SK-N-SH (cell line): ENCODE measurements at places on chromosomes 4 and X. TPM values are rescaled to one million over a fixed set of nuclear protein-coding genes. Genes with fewer than 3 reads are reported as not detected.

The FGF16 gene
- not detected in 2 replicates for polyA plus RNA-seq

The MBTPS2 gene
- 21.6 and 24.8 TPM in 2 replicates for polyA plus RNA-seq

The GNRHR gene
- 0.02 and 0.06 TPM in 2 replicates for polyA plus RNA-seq

The PHOX2B gene
- 0.95 and 2.2 TPM in 2 replicates for polyA plus RNA-seq

The GYPE gene
- polyA plus RNA-seq, result 0.74 and 1.2 TPM in 2 replicates

The ADGRL3 gene
- 0.02 and 0.03 TPM in 2 replicates for polyA plus RNA-seq

The GSX2 gene
- polyA plus RNA-seq, result 0.02 and 0.41 TPM in 2 replicates

The ZCCHC18 gene
- polyA plus RNA-seq, result 5.9 and 7.5 TPM in 2 replicates

- H3K4me1 ChIP-seq, result no peaks in the 10 kb centered on the region
- no peak overlapping the region for H3K27ac ChIP-seq
- no peaks in the 10 kb centered on the region for H3K36me3 ChIP-seq
- H3K27me3 ChIP-seq, result no peaks in the 10 kb centered on the region
- no peak overlapping the region for H3K4me3 ChIP-seq
These were observed 19.5 kb upstream of the WDFY3 start for GRCh38 chr4:84985952-84986351.

DNA sequence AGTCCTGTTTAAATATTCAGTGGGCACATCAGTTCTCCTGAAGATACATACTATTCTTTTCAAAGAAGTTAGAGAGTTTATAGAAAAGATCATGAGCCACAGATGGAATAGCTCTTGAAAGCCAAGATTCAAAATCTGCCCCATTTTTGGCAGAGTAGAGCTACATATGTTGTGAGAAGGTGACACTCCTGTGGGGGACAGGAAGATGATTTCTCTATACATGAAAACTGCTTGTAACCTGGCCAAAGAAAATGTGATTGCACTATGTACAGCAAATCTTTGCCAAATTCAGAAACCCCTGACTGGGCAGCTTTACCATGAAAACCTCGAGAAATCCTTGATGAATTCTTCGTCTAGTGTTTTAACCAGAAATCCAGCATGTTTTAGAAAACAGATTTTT lies 44.9 kb downstream of the GPM6A start:
- DNase-seq, result no peak
- no peak overlapping the region for H3K27ac ChIP-seq
- H3K4me1 ChIP-seq, result no peaks in the 10 kb centered on the region
- H3K36me3 ChIP-seq, result no peaks in the 10 kb centered on the region
- H3K27me3 ChIP-seq, result no peaks in the 10 kb centered on the region

GRCh38 chr4:18234108-18234507 lies 212.6 kb upstream of the LCORL start:
- DNase-seq, result no peak
- H3K27me3 ChIP-seq, result no peaks in the 10 kb centered on the region
- no peaks in the 10 kb centered on the region for H3K4me1 ChIP-seq
- no peak overlapping the region for H3K27ac ChIP-seq

GRCh38 chr4:94214703-94215319 lies 7.1 kb downstream of the SMARCAD1 start:
- peaks cover 76% of the 10 kb centered on the region for H3K36me3 ChIP-seq
- H3K4me1 ChIP-seq, result peaks cover 2% of the 10 kb centered on the region; the same call in 1 of the 2 replicates
- H3K4me3 ChIP-seq, result no peak overlapping the region
- H3K27me3 ChIP-seq, result no peaks in the 10 kb centered on the region
- DNase-seq, result no peak
- no peak overlapping the region for H3K27ac ChIP-seq

DNA sequence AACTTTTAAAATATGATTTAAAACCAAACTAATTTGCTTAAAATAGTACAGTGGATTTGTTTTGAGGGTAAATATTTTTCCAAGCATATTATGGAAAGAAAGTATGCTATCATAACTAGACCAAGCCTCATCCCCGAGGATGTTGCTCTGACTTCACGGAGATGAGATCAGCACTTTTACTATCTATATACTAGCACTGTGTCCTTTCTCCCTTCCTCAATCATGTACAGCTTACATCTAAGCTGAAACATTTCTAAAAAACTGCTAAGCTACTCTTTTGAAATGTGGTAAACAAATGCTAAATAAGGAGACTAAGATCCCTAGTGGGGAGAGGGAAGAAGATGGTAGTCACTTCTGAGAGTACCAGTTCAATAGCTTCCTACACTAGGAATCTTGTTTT lies 23.8 kb downstream of the AMMECR1 start:
- no peaks in the 10 kb centered on the region for H3K27me3 ChIP-seq
- no peak overlapping the region for H3K4me3 ChIP-seq
- DNase-seq, result no peak
- H3K27ac ChIP-seq, result peak overlapping the region; percentile 56
- no peaks in the 10 kb centered on the region for H3K4me1 ChIP-seq

GRCh38 chr4:57989430-57989829 lies 879.2 kb upstream of the IGFBP7 start:
- H3K27me3 ChIP-seq, result no peaks in the 10 kb centered on the region
- H3K4me1 ChIP-seq, result no peaks in the 10 kb centered on the region
- no peaks in the 10 kb centered on the region for H3K36me3 ChIP-seq
- DNase-seq, result no peak

DNA sequence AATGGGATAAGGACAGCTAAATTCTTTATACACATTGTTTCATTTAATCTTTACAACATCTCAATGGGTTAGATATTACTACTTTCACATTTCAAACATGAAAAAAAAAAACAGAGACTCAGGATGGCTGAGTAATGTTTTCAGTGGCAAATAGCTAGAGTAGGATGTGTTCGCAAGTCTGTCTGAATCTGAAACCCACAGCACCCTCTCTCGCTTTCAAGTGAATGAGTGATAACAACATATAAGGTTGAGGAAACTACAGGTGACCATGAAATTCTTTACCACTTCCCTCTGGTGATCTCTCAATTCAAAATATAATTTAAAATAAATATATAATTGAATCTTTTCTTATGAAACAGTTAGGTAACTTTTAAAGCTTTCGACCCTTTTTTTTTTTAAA lies 162.6 kb downstream of the PRR32 start:
- no peak for DNase-seq
- H3K36me3 ChIP-seq, result no peaks in the 10 kb centered on the region
- H3K27me3 ChIP-seq, result no peaks in the 10 kb centered on the region
- no peaks in the 10 kb centered on the region for H3K4me1 ChIP-seq

- no peak overlapping the region for H3K4me3 ChIP-seq
- no peak overlapping the region for H3K27ac ChIP-seq
- H3K36me3 ChIP-seq, result no peaks in the 10 kb centered on the region
- H3K4me1 ChIP-seq, result no peaks in the 10 kb centered on the region
These were observed 54.8 kb downstream of the TBL1X start for GRCh38 chrX:9519546-9520216.

- H3K27ac ChIP-seq, result no peak overlapping the region
- no peak for DNase-seq
- peaks cover 5% of the 10 kb centered on the region; the same call in 1 of the 2 replicates for H3K27me3 ChIP-seq
These were observed 61.3 kb upstream of the APELA start for GRCh38 chr4:164815711-164816110.

GRCh38 chr4:129515356-129515755 lies 419.4 kb downstream of the C4orf33 start:
- H3K4me1 ChIP-seq, result no peaks in the 10 kb centered on the region; the same call in 1 of the 2 replicates
- no peak for DNase-seq

- DNase-seq, result no peak
- peaks cover 15% of the 10 kb centered on the region; the same call in 1 of the 2 replicates for H3K4me1 ChIP-seq
- peak overlapping the region; percentile 73; the same call in 1 of the 2 replicates for H3K27ac ChIP-seq
- no peak overlapping the region for H3K4me3 ChIP-seq
These were observed 155.1 kb downstream of the PPP3CA start for GRCh38 chr4:101192244-101192643.

- DNase-seq, result no peak
- peak overlapping the region; percentile 94 for H3K27ac ChIP-seq
- peaks cover 10% of the 10 kb centered on the region for H3K4me1 ChIP-seq
- H3K27me3 ChIP-seq, result no peaks in the 10 kb centered on the region
These were observed 72.8 kb downstream of the PRSS12 start for GRCh38 chr4:118279920-118280432.
